Stimulated activated CD8-positive, alpha-beta memory T cell treated with anti-CD3 and anti-CD28 coated beads, Interleukin-7, amount 100 ng/mL, for 1 hour (primary cell): ENCODE measurements at places on chromosomes 2 and 18.

- DNase-seq, result no peak
Measured at GRCh38 chr2:159497256-159497655, 119.1 kb downstream of the BAZ2B start.

- DNase-seq, result no peak
Measured at GRCh38 chr18:79572093-79572780, 107.4 kb upstream of the CTDP1 start.

- no peak for DNase-seq
Measured at GRCh38 chr2:158955842-158956365, 12.5 kb upstream of the TANC1 start.

DNA sequence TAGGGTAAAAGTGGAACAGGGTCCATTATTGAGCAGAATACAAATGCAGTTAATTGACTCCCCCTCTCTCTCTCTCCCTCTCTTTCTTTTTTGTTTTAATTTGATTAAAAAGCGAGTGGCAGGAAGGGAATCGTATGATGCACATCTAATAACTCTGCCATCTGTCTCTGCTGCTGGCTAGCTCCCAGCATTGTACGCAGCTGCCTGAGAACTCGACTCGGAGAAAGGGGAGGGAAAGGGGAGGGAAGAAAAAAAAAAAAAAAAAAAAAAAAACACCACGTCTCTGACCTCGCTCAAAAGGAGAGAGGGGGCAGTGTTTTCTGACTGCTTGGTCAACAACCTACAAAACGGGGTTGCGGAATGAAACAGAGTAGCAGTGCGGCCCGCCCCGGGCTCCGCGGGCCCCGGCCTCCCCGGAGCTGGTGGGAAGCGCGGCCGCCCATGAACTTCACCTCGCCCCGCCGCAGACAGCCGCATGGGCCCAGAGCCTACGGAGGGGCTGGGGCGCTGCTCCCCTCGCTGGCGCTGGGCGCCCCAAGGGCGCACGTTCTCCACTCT, 265.7 kb downstream of the TCF4 start:
- DNase-seq, result no peak

DNA sequence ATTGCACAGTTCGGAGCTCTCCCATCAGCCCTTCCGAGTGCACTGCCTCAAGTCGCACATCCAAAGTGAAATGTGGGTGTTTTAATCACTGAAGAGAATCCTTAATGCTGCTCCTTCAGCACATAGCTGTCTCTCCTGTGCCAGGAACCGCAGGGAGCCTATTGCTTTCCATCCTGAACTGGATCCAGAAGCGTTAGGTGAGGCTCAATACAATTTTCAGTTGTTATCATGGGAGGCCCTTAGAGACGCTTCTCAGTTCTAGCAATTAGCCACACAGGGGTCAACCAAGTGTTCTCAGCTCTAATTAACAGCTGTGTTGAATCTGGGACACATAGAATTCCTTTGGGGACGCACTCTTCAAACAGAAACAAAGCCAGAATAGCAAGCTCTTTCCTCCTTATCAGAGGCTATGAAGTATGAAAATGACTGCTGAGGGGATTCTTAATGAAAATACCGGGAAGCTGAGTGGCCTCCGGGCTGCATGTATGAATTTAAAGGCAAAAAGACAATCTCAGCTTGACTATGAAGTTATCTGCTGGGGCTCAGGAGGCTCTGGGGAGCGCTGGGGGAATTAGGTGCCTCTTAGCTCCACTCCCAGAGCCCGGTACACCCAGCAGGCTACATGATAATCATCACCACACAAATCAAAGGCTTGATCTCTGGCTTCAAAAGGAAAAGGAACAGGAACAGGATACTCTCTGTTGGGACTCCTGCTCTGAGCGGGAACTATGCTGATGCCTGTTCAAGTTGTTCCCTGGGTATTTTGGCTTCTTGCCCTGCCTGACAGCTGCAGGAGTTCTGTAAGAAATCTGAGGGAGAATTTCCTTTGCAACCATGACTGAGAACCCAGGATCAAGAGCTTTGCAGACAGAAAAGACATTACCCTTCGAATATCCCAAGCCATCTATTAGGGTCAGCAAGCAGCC, 55.4 kb upstream of the NCOA1 start:
- no peak for DNase-seq

- no peak for DNase-seq
Measured at GRCh38 chr2:203913947-203914346, 22.6 kb upstream of the ICOS start.

- DNase-seq, result no peak
Measured at GRCh38 chr2:47662552-47662951, 120.4 kb upstream of the MSH6 start.

GRCh38 chr2:119208791-119209203, 14.8 kb upstream of the STEAP3 start:
- DNase-seq, result no peak

DNA sequence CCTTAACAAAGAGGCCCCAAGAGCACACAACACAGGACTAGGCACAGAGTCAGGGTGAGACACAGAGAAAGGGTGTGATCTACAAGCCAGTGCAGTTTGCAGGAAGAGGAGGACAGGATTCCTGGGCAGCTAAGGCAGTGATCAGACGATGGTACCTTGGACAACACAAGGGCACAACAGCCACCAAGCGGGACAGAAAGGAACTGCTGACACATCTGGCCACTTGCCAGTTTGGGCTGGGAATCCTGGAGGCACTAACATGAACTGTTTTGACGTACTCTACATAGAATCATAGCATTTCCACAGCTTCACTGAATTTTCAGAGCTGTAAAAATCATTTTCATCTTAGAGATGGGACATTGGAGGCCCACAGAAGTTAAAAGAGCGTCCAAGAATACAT, 221.5 kb upstream of the SLC35G4 start:
- no peak for DNase-seq

GRCh38 chr2:166156985-166157490, 29.2 kb upstream of the SCN1A start:
- no peak for DNase-seq

GRCh38 chr18:37122877-37123276, 293.9 kb downstream of the KIAA1328 start:
- DNase-seq, result no peak

DNA sequence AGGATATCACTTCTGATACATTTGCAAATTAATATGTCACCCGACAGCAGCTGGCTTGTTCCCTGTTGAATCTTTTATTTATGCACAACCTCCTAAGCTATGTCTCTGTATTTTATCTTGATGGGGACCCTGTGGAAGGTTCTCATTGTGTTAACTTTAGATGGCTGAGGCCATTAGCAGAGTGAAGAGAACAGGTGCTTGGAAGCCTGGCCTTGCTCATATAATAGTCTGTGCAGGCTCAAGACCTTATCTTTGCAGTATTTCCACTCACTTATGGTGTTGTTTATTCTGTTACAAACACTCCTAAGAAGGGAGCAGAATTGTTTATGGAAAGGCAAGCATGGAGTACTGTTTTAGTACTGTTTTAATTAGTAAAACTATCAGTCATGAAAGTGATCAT, 107.6 kb downstream of the SETBP1 start:
- no peak for DNase-seq

DNA sequence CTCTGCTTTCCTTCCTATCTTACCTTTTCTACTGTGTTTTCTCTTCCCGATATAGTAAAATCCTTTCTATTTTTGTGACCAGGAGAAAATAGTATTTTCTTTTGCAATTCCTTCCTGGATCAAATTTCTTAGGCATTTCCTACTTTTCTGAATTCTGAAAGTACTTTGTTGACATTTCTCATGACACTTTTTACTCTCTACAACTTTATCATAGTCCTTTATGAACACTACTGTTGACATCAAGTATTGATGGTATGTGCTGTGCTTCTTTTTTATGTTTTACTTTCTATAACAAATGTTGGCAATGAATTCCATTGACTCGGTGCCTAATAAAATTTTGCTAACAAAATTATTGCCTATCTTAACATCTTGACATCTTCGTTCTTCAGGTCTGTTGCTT, 217.7 kb upstream of the TCF4 start:
- no peak for DNase-seq

DNA sequence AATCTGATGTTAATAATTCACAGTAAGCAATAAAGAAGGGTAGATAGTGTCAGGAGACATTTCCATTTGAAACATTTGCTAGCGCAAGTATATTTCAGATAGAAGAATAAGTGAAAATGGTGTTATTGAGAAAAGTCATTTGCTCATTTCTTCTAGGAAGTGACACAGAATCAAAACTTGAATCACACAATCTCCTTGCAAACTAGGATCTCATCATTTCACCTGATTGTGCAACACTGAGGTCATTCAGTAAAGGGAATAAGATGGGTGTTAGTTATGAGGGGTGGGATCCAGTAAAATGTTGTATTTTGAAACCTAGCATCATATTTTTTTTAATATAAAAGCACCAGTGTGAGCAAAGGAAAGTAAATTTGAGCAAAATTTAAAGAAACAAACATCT, 208.0 kb upstream of the KCNJ3 start:
- no peak for DNase-seq

GRCh38 chr2:112709703-112710102, 11.1 kb upstream of the NT5DC4 start:
- no peak for DNase-seq

GRCh38 chr2:77484026-77484425, 38.1 kb downstream of the LRRTM4 start:
- DNase-seq, result no peak

GRCh38 chr2:101675512-101675911, 22.0 kb upstream of the MAP4K4 start:
- DNase-seq, result no peak

- DNase-seq, result peak; percentile 71
Measured at GRCh38 chr2:181457121-181457740, at the start of gene ITGA4. TSS of gene ITGA4 (plus strand) at chr2:181457386. CDS start at chr2:181457655, 269 bp downstream.

DNA sequence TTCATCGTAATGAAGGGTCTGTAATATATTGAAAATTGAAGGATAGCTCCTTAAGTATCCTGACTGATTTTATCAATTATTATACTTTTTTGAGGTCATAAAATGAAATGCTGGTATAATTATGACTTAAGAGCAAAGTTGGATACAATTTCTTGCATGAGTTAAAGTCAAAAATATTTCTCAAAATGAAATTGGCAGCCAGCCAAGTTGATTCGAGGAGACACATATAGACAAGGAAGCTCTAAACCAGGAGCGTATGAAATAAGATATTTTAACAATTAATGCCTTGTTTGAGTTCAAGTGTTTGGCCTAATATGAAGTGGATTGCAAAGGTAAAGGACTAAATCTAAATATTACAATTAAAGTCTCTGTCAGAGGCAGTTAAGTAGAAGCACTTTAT, 260.4 kb upstream of the DSEL start:
- no peak for DNase-seq

DNA sequence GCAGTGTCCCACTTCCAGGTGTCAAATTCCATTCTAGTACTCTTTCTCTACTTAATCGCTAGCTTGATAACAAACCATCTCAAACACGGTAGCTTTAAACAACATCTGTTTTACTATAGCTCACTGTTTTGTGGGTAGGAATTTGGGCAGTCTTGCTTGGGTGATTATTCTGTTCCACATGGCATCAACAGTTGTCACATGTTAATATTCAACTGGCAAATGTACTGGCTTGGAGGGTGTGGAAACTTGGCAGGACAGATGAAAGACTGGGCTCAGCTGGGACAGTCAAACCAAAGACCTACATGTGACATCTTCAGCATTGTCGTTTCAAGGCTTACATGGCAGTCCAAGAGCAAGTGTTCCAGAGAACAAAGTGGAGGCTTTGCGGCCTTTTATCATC, 241.8 kb downstream of the PTH2R start:
- no peak for DNase-seq

- DNase-seq, result no peak
Measured at GRCh38 chr2:75233965-75234364, 34.6 kb upstream of the TACR1 start.

DNA sequence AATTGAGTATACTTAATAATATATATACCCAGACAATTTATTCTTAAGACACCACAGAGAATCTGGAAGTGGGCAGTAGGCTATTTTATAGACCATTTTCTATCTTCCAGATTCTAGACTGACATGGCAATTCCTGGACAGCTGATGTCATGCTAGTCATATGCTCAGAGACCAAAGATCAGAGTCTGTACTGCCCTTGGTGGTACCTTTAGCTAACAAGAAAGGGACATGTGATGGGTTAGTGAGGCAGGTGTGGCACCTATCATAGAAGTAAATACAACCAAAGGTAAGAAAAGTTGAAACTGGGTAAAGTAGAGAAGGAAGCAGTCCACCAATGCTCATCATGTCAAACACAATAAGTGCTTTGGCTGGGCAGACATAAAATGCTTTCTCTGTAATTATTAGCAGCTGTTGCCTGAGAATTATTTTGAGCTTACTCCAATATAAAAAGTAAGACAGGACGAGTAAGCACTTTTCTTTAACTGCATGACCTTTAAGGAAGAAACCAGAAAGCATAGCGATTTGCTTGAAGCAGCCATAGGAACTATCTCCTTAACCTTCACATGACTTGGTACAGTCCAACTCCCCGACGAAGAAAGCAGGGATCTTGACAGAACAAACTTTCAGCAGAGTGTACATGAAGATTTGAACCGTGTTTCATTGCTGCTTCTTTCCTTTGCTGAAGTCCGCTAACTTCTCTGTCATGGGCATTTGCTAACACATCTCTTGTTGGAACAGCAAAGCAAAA, 47.1 kb downstream of the SLC40A1 start:
- no peak for DNase-seq

- DNase-seq, result no peak
Measured at GRCh38 chr2:159140070-159140769, 146.3 kb downstream of the WDSUB1 start.

GRCh38 chr2:230583581-230583980, 129.1 kb upstream of the CAB39 start:
- DNase-seq, result no peak

- no peak for DNase-seq
Measured at GRCh38 chr18:2979871-2980790, 32.8 kb downstream of the LPIN2 start.

- no peak for DNase-seq
Measured at GRCh38 chr2:188623995-188624643, 332.4 kb downstream of the GULP1 start.

- no peak for DNase-seq
Measured at GRCh38 chr2:240812721-240813120, 7.3 kb downstream of the KIF1A start.

GRCh38 chr2:230849633-230850357, 14.9 kb upstream of the ITM2C start:
- peak; percentile 64 for DNase-seq

GRCh38 chr2:24743924-24744323, 49.3 kb downstream of the PTRHD1 start:
- DNase-seq, result no peak

GRCh38 chr2:170005702-170006101, 172.2 kb upstream of the MYO3B start:
- DNase-seq, result no peak

GRCh38 chr18:71598374-71598773, 945.8 kb downstream of the CBLN2 start:
- no peak for DNase-seq

- no peak for DNase-seq
Measured at GRCh38 chr2:185108588-185108987, 510.3 kb downstream of the ZNF804A start.

- DNase-seq, result no peak
Measured at GRCh38 chr2:7497178-7497577, 580.0 kb downstream of the RNF144A start.
